ENCODE measurements at places on chromosomes 1 and 21.
A peak's percentile ranks its signal among the peaks of the same experiment; 100 is the strongest.

DNA sequence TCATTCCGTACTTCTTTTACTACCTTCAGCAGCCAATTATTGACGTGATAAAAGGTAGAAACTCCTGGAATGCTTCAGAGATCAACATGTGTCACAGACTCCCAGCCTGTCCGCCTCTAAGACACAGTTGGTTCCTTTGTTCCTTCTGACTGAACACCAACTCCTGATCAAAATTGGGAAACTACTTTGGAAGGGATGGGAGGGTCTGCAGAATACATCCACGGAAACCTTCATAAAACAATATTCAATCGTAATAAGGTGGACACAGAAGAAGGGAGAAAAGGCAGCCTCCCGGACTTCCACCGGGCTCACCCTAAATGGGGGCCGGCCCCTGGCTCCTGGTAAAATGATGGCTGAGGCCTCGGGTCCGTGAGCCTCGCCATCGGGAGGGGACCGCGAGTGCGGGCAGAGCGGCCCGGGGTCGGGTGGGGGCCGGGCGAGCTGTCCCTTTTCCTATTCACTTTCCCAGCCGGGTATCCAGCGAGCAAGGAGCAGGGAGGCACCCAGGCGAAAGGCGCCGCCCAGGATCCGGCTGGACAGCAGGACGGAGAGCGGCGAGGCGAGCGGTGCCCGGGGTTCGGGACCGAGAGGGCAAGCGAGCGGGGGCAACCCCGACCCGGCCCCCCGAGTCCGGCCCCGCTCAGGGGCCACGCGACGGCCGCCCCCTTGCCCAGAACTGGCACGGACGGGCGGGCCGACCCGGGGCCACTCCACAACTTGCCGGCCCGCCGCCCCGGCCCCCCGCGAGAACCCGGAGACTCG is 805 bp downstream of the NRIP1 start:
- DNase-seq: no peak

- DNase-seq: no peak
Observed at GRCh38 chr1:6491480-6491962, at the start of gene PLEKHG5. Gene PLEKHG5, minus strand, starts transcription at chr1:6491667. Its CDS starts 14,096 bp downstream, at chr1:6477571.

DNA sequence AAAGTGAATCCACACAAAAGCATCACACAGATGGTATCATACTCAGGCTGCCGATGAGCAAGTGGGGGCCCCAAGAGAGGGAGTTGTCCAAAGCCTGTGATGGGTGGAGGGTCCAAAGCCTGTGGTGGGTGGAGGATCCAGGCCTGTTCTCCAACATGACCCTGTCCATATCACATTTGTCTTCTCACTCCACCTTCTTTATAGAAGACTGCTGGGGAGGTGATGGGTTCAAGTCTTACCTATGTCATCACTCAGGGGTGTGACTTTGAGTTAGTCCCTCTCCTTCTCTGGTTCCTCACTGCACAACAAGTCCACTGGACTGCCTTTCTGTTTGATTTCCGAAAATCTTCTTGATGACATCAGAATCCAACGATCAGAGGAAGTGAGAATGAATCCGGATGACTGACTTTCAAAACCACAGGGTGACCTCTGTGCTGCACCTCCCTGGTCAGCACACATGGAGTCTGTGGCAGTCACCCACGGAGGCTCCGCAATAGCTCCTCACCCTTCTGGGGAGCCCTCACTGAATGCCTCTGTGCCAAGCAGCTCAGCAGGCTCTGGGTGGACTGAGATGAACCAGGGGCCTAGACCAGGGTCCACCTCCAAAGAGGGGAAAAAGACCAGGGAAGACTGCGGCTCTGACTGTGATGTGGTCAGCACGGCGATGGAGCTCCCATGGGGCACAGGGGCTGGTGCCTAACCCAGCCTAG is 166.8 kb downstream of the HIVEP3 start:
- peak; percentile 86 for DNase-seq

DNA sequence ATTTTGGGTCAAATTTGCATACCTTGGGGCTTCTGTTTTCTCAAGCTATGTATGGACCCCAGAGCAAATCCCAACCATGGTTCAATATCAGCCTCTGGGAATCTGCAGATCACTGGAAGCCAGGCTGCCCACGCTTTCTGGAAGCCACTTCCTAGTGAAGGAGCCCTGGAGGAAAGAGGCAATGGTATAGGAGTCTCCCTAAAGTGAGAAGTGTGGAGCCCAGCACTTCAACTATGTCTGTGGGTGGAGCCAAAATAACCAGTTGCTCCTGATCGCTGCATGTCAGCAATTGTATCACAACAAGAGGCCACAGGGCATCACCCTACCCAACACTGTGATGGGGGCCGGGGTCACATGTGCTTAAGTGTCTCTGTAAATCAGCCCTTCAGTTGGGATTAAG is 26.9 kb downstream of the ETS2 start:
- no peak for DNase-seq

DNA sequence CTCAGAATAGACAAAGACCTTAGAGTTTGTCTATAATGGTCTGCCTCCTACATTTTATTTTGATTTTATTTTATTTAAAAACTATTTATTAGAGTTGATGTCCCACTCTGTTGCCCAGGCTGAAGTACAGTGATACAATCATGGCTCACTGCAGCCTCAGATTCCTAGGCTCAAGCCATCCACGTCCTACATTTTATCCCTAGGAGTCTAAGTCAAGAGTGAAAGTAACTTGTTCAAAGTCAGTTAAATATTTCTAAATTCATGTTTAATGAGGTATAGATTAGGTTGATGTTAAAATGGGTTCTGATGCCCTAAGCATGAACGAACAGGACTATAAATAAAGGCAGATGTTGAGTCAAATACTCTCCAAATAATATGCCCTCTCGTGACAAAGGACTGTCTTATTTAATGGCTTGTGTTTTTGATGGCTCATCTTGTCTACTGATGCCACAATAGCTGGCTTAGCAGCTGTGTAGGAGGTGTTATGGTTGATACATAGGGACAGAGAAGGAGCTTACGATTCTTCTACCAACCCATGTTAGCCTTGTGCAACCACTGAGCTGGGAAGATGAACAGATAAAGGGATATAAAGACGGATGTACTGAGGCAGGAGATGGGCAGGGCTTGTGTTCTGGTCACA is 66.0 kb upstream of the CR1L start:
- DNase-seq: no peak

DNA sequence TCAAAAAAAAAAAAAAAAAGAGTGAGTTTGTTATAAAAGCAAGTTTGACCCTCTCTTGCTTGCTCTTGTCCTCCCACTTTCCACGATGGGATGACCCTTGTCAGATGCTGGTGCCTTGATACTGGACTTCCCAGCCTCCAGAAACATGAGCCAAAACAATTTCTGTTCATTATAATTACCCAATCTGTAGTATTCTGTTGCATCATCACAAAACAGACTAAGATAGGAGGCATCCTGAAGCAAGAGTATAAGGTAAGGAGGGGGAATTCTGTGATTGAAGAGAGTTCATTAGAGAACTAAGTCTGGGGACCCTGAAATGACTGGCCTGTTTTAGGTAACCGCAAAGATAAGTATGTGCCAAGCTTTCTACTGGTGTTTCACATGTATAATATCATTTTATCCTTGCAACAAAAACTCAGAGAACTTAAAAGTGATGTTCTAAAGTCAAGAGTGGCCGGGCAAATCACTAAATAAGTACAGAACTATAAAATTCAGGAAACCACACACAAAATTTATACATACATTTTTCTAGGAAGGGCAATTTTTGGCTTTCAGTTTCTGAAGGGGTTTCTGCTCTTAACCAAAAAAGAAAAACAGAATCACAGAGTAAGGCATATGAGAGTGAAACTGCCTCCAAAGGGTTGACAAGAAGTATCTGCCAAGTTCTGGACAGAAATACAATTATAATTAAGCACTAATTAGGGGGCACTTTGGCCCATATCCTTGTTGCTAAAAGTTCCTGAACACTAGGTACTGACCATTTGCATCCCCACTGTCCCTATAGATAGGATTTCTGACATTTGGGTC is 14.0 kb downstream of the DNALI1 start:
- no peak for DNase-seq

- peak; percentile 32 for DNase-seq
Observed at GRCh38 chr1:62439652-62440371, 3.0 kb downstream of the USP1 start.

- DNase-seq: no peak
Observed at GRCh38 chr21:33854604-33855003, 61.0 kb downstream of the ATP5PO start.

DNA sequence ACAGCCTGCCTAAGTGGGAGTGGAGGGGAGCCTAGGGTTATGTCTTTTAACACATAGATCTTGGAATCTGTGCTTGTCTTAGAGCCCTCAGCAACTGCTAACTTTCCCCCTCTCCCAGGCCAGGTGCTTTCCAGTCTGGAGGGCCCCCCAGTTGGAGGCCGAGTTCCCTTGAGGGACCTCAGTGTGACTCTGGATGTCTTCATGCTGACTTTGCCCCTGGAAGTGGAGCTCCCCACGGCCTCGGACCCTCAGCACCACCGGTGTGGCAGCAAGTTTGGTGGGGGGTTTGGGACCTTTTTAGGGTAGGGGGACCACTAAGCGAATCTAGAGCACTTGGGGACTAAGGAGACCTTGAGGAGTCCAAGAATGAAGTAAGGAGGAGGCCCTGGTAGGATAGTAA is 22.9 kb downstream of the HYI start:
- no peak for DNase-seq

DNA sequence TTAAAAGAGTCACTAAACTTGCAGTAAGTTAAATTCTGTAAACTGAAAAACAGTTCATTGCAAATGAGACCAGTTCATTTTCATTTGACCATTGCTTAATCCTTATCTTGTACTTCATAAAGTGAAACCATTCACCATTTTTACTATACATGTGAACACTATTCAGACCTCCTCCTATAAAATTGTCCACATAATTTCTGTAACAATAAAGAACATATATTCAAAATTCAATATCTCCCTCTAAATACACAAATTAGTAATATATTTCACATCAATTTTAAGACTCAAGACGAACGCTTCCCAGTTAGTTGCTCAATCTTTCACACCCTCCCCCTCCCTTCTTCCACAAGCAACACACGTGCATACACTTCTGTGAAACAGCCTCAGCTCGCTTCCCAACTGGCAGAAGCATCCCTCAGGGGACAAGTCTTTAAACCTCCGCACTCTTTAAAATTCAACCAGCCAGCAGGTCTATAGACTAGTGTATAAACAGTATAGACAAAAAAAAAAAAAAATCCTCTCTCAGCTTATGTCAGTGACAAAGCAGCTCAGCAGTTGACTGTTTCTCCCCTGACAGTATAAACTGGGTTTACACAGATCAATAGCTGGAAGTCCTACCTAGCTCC is 99.6 kb downstream of the DENND1B start:
- no peak for DNase-seq

GRCh38 chr1:6260433-6260934 is 414 bp downstream of the GPR153 start:
- no peak for DNase-seq

DNA sequence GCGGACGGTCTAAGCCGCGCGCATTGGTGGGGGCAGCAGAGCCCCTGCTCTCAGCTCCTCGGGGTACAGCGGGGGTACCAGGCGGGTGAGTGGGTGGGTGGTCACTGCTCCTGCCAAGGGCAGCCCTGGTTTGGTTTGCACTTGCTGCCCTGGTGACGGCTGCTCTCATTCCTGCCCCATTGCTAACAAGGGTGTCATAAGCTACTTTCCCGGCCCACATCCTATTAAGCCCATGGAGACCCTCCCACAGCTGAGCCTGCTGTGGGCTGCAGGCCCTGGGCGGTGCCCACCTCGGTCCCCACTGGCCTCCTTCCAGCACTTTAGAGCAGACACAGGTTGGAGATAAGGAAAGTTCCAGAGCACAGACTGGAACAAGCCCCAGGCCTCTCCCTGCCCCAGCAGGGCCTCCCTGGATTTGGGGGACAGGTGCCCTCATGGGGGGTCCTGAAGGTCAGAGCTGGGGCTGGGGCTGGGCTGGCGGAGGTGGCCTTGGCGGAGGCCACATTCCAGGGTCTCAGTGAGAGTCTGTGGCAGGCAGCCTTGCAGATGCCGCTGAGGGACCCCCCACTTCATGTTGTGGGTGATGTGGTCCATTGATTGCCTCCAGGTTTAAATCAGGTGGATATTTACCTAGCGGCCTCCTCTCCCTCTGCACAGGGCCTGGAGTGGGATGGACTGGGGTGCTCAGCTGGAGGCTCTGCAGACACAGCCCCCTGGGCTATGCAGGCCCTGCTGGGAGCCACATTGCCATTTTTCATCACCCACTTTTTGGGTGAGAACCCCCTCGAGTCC is 27.0 kb downstream of the COL18A1 start:
- DNase-seq: no peak

DNA sequence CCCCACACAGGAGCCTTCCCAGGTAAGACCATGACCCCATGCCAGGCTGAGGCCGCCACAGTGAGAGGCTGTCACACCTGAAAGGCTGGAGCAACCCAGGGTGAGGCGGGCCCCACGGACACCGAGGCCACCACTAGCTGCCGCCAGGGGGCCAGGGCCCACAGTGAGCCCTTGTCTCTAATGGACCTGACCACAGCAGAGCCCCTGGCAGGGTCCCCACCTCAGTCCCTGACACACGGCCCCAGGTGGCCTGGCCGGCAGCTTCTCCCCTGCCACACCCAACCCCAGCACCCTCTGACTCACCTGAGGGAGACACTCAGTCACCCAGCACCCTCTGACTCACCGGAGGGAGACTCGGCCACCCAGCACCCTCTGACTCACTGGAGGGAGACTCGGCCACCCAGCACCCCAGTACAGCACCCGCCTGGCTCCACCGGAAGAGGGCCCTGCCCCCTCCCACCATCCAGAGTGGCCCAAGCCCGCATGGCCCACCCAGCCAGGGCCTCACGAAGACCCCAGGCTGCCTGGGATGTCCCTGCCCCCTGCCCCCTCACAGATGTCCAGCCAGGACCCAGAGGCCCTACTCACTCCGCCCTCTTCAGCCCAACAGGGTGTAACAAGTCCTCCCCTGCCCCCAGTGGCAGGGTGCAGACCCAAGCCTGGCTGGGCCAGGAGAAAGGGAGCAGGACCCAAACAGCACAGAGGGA is 4.4 kb downstream of the DVL1 start:
- no peak for DNase-seq

DNA sequence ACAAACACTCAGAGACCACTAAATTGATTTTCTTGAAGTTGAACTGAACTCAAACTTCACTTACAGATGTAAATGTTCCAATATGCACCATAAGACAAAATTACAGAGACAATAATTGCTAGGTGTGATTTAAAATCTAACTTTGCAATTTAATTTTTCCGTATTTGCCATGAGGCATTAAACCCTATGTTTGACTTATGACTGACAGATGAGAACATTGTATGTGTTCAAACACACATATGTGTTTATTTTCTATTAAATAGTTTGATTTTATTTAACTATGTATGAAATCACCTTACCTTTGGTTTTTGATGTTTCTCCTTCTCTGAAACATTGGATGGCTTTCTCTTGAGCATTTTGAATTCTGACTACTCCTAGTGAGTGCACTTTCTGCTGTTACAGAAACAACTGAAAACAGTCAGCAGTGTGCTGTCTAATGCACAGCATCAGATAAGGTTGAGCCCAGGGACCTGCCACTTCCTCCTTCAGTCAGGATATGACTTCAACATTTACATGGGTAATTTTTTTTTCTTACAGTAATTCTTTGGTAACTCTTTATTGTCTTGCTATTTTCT is at the start of gene SAMSN1:
SAMSN1 (minus strand) TSS at position 410 of the 575 bp plus-strand sequence; CDS start at position 356, 54 bp downstream.
- DNase-seq: peak; percentile 78

DNA sequence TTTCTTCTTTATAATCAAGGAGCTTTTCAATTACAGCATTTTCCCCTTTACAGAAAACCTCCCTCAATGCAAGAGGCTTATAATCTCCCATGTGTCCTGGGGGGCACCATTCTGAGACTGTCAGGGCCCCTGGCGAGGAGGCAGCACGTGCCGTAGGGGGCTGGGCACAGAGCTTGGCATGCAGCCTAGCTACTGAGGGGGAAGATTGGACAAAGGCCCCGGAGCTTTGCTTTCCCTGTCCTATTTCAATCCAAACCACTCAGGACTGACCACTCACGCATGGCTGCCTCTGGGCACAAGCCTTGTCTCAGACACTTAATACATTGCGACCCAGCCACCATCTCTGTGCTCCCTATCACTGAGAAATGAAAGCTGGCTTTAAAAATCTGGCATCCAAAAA is 2.8 kb upstream of the RAP1GAP start:
- no peak for DNase-seq

Measured in GM12878 (cell line).